ENCODE measurements at places on chromosomes 5 and 9.

DNA sequence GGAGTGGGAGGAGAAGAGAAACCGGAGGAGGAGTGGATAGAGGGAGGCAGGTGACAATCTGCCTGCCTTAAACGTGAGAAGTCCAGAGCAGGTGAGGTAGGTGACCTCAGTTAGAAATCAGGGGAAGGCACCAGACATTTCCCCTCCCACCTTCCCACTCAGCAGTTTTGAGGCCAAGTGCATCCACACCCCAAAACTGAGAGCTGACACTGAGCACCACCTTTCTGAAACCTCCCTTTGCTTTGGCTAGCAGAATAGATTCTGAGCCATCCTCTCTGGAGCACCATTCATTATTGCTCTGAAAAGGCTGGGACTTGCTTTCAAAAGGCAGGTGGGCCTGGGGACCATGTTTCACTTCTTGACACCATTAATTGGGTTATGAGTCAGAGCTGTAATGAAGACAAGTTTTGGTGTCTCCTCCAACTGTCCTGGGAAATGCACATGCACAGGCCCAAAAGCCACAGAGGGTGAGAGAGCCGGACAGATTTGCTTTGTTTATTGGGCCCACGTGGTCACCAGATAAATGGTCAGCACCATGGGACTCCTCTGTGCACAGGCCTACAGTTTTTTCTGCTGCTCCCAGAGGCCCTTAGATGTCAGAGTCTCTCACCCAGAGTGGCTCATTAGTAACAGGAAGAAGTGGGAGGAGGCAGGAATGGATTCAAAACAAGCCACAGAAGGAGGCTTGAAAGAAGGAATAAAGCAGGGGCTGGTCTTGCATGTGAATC is 314.7 kb downstream of the TLE1 start:
- DNase-seq = no peak

GRCh38 chr5:149528281-149529060 is 22.8 kb downstream of the CSNK1A1 start:
- DNase-seq = no peak

DNA sequence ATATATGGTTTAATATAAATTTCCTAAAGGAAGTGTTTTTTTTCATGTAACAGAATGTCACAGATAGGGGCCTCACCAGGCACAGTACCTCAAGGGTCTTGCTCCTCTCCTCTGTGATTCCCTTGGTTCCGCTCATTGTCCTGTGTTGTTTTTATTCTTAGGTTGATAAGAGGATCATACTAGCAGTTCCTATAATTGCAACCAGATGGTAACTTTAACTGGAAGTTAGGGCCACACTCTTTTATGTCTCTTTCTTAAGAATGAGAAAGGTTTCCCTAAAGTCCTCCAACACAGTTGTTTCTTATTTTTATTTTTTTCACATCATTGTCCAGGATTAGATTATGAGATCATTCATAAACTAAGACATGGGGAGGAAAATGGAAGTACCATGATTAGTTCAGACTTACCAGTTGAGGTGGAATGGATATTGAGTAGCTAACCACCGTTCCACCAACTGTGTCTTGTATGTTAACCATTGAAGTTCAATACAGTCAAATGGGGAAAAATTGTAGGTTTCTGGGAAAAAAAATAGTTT is 41.1 kb downstream of the FAM174A start:
- DNase-seq = no peak

DNA sequence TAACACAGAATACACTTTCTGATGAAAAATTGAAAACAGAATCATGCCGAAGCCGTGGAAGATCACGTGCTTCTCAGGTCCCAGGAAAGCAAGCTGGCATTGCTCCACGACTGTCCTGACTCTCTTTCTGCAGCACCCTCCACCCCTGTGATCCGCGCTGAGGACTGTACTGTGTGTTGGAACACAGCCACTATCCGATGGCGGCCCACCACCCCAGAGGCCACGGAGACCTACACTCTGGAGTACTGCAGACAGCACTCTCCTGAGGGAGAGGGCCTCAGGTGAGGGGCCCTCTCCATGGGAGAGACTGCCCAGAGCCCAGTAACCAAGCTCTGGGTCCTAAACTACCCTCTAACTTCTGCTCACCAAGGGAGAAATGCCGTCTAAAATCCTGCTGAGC is 73.3 kb downstream of the CMYA5 start:
- no peak for DNase-seq

DNA sequence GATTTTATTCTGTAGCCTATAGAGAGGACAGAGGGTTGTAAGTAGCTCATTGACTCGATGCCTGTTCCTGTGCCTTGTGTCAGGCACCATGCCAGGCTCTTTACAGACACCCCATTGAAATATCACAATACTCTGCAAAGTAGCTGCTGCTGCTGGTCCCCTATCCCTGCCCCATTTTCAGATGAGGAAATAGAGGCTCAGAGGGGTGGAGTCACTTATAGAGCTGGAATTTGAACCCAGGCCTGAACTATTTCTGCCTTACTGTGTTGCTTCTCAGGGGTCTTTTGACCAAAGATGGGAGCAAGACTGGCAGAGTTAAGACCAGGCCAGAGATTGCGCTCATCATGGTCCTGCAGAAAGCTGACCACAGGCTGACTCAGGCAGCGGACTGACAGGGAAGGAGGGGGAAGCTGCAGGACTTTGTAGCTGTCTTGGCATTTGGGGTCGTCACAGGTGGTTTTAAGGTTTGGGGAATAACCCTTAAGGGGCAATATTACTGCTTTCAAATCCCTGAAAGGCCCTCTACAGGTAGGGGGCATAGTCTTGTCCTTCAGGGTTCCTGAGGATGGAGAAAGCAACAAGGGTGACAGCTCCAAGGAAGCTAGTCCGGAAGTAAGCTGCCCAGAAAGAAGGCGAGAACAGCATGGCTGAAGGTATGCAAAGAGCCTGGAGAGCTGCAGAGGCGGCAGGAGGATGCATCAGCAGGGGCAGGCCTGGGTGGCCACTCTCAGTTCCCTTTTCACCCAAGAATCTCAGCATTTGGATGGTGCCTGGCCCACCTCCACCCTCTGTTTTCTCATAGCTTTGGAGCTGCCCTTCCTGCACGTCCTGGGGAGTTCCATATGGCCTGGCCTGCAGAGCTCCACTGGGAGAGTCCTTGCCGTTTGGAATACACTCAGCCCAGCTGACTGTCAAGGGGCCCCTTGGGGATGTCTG is 18.3 kb upstream of the NDST1 start:
- no peak for DNase-seq

- DNase-seq = no peak
These were observed 29.9 kb downstream of the BTNL9 start for GRCh38 chr5:181069767-181070491.

All from stimulated activated CD8-positive, alpha-beta memory T cell treated with anti-CD3 and anti-CD28 coated beads, Interleukin-12 subunit alpha, Interleukin-12 subunit beta, amount 100 ng/mL, for 1 hour (primary cell).